ENCODE measurements at places on chromosomes 2 and 18. TPM values are rescaled to one million over a fixed set of nuclear protein-coding genes. Genes with fewer than 3 reads are reported as not detected.

GRCh38 chr2:42722320-42723190 is 41.4 kb downstream of the OXER1 start:
- no peaks in the 10 kb centered on the region for H3K4me1 ChIP-seq
- peaks cover 4% of the 10 kb centered on the region for H3K36me3 ChIP-seq
- no peaks in the 10 kb centered on the region for H3K27me3 ChIP-seq
- no peak for DNase-seq
- no peak overlapping the region for H3K4me3 ChIP-seq

- no peak overlapping the region for H3K4me3 ChIP-seq
- H3K4me1 ChIP-seq = no peaks in the 10 kb centered on the region
- DNase-seq = no peak
- H3K27me3 ChIP-seq = peaks cover 7% of the 10 kb centered on the region
- H3K27ac ChIP-seq = no peak overlapping the region
- H3K36me3 ChIP-seq = no peaks in the 10 kb centered on the region
Measured at GRCh38 chr2:234788841-234789240, 163.0 kb upstream of the SH3BP4 start.

GRCh38 chr2:168853471-168853870 is 36.8 kb downstream of the SPC25 start:
- no peaks in the 10 kb centered on the region for H3K27me3 ChIP-seq
- no peak overlapping the region for H3K4me3 ChIP-seq
- H3K36me3 ChIP-seq = no peaks in the 10 kb centered on the region
- no peak overlapping the region for H3K27ac ChIP-seq
- no peaks in the 10 kb centered on the region for H3K4me1 ChIP-seq

DNA sequence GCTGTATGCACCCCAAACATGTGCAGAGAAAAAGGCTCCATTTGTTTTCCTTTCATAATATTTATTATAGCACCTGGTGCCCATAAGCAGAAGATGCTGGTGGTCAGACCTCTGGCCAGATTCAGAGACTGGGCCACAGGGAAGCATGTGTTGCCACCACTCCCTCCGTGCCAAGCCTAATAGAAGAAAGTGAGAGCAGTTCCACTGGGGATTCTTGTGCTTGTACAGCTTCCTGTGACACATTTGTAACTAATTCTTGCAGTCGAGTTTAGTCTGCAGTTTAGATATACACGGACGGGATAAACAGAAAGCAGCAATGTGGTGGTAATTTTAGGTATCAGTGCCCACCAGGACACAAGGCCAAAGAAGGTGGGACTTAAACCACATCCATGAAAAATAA is 135.4 kb upstream of the PIEZO2 start:
- no peak overlapping the region for H3K4me3 ChIP-seq
- H3K27me3 ChIP-seq = no peaks in the 10 kb centered on the region
- no peak overlapping the region for H3K27ac ChIP-seq
- DNase-seq = no peak

DNA sequence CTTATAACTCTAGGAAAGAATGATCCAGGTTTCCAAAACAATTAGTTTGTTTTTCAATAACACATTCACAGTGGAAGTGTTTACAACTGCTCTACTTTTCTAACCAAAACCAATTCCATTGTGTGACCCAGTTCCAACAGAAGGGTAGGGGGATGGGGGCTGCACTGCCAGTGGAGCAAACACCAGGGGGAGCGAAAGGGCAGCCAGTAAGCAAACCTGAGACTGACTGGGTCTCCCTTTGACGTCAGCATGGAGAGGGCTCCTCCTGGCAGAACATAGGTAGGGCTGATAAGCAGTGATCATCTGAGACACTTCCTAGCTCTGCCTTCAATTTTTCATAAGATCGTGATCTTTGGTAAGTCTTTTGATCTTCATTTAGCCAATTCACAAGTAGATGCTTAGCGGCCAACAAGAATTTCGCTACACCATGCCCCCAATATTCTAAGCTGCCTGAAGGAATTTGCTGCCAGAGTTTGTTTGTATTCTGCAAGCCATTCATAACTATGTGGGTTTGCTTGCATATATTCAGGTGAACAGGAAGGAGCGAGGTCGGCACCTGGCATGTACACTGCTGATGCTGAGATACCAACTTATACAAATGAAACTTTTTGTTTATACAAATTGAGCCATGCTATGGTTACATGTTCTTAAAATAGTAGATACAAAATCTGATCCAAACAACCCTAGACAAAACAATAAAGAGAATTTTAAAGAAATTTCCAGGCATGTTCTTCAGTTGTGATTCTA is 45.9 kb downstream of the ST6GAL2 start:
- no peak overlapping the region for H3K27ac ChIP-seq
- no peak for DNase-seq
- H3K4me1 ChIP-seq = no peaks in the 10 kb centered on the region
- no peak overlapping the region for H3K4me3 ChIP-seq
- H3K27me3 ChIP-seq = no peaks in the 10 kb centered on the region

DNA sequence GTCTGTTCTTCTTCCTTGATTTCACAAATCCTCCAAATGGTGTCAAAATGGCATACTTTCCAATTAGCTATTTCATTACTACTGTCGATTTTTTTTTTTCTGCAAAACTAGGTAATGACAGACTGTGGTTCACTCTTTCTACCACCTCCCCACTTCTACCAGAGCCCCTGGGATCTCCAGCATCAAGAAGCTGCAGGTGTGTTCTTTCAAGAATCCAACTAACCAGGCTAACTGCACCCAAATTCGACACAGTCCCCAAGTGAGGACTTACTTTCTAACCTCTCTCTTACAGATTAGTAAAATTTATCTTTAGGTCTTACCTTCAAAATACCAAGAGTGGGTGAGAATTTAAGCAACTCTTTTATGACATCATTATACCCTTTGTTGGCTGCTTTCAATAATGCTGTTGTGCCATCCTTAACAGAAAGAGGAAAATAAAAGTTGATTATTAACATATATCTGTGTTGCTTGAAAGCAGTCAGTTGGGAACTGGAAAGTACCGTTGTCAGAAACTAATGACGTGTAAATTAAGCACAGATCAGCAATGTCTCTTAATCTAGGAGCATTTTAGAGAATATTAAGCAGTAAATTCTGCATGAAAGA is 31.2 kb upstream of the NPC1 start:
- peaks cover 12% of the 10 kb centered on the region for H3K4me1 ChIP-seq
- no peak for DNase-seq
- peaks cover 30% of the 10 kb centered on the region for H3K27me3 ChIP-seq
- no peaks in the 10 kb centered on the region for H3K36me3 ChIP-seq

DNA sequence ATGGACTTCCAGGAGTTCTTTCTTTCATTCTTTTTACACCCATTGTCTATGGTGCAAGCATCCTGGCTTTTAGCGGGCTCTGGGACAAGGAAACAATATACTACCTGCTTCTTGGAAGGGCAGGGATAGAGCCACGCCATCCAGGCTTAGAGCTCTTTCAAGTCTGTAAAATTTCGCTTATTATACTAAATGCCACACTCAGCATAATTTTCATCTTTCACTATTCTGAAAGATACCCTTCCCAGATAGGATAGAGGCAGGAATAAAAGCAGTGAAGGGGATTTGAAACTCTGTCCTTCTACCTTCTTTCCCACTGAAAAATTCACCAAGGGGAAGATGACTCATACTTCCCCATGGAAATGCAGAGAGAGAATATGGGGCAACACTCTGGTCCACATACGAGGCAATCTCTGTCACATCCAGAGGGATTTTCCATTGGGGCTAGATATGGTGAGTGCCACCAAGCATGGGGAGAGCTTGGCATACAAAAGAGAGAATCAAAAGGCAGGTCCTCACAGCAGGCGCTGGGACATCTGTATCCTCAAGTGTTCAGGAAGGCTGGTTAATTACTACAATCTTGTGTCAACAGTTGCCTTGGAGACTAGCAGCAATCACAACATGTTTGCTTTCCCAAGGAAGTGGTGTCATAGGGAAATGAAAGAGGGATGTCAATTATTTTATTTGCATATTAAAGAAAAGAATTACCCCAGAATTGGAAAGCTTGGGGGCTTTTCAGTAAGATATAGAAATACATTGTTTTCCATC is 127.6 kb downstream of the TDRD15 start:
- DNase-seq = no peak
- H3K4me3 ChIP-seq = no peak overlapping the region
- H3K36me3 ChIP-seq = no peaks in the 10 kb centered on the region

DNA sequence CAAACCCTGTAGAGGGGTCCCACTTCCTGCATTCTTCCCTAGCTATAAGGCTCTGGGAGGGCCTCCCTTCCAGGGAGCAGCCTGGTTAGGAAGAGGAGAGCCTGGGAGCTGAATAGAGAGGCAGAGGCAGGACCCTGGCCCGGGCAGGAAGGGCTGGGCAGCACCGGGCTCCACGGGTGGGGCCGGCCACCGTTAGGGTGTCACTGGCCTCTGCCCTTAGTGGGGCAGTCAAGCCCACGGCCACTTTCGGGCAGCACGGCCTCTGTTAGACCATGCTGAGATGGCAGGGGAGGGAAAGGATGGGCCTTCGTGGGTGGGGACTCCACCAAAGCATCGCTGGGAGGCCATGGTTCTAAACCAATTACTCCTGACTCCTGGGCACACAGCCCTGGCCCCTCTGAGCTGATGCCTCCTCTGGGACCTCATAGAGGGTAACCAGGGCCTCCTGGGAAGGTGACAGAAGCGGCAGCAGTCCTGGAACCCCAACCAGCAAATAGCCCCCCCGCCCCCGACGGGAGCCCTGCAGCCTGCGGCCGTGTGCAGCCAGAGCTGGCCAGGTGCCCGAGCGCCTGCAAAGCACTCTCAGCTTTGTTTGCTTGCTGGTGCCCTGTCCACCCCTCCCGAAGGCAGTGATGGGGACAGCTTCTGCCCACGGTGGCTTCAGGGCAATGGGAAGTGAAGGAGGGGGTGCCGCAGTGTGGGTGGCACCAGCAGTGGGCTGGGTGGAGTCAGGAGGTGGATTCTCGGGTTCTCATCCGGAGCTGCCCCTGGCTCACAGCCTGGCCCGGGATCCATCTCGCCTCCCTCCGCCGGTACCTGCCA is 16.3 kb upstream of the HPCAL1 start:
- DNase-seq = no peak
- no peaks in the 10 kb centered on the region for H3K27me3 ChIP-seq
- H3K4me3 ChIP-seq = no peak overlapping the region
- no peak overlapping the region for H3K27ac ChIP-seq
- peaks cover 9% of the 10 kb centered on the region for H3K4me1 ChIP-seq

- no peak overlapping the region for H3K4me3 ChIP-seq
- no peaks in the 10 kb centered on the region for H3K4me1 ChIP-seq
- H3K36me3 ChIP-seq = no peaks in the 10 kb centered on the region
- no peak for DNase-seq
- no peaks in the 10 kb centered on the region for H3K27me3 ChIP-seq
Measured at GRCh38 chr2:30470426-30470825, 23.4 kb downstream of the LCLAT1 start.

DNA sequence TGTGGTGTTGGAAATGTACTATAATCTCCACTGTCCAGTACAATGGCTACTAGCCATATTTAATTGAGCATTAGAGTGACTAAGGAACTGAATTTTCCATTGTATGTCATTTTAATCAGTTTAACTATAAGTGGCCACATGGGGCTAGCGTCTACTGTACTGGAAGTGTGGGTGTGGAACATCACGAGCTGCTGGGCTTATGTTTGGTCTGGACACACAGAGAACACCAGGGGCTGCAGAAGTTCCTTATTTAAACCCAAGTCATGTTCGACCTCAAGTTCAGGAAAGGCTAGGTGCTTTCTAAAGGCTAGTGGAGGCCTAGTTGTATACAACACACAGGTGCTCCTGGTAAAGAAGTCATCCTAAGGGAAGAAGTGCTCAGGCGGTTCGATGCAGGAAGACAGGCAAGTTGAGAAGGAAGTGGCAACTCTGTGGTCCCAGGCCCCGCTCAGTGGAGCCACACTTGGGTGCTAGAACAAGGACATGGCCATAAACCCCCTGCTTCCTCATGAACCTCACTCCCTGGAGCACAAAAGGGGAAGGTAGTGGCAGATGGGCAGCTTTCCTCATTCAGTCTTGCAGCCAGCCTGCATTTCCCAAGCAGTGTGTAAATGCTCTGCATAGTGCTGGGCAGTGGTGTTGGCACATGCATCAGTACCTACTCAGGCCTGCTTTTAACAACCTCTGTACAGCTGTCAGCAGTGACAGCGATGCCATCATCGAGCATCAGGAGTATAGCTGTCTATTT is 13.3 kb downstream of the LGALSL start:
- no peaks in the 10 kb centered on the region for H3K36me3 ChIP-seq
- no peaks in the 10 kb centered on the region for H3K27me3 ChIP-seq
- DNase-seq = no peak
- no peak overlapping the region for H3K27ac ChIP-seq
- H3K4me1 ChIP-seq = no peaks in the 10 kb centered on the region
- H3K4me3 ChIP-seq = no peak overlapping the region

- no peaks in the 10 kb centered on the region for H3K36me3 ChIP-seq
- H3K4me3 ChIP-seq = no peak overlapping the region
- no peaks in the 10 kb centered on the region for H3K27me3 ChIP-seq
Measured at GRCh38 chr2:217616936-217617335, 385.9 kb downstream of the TNS1 start.

- H3K36me3 ChIP-seq = no peaks in the 10 kb centered on the region
- no peaks in the 10 kb centered on the region for H3K27me3 ChIP-seq
- no peaks in the 10 kb centered on the region for H3K4me1 ChIP-seq
Measured at GRCh38 chr2:134982603-134983002, 64.0 kb downstream of the CCNT2 start.

DNA sequence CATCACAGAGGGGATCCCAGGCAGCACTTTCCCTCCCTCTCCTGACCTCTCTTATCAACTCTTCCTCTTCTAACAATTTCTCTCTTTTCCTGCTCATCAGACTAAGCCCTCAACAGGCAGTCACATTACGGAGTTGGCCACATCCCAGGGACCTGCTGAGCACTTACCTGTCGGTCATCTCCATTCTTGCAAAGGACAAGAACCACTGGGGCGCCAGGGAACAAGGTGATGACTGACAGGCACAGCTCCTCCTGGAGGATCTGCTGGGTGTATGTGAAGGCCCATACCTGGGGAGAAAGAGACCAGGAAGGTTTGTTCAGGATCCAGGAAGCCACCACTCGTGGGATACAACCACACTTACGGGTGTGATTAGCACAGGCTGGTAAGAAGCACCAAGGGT is 104.8 kb upstream of the CAPN13 start:
- no peaks in the 10 kb centered on the region for H3K27me3 ChIP-seq
- no peaks in the 10 kb centered on the region for H3K36me3 ChIP-seq
- no peak overlapping the region for H3K4me3 ChIP-seq
- H3K27ac ChIP-seq = no peak overlapping the region

The MALT1 gene
- 82.3 TPM for total RNA-seq

The DES gene
- total RNA-seq = not detected

The POTEC gene
- total RNA-seq = not detected

The CYTIP gene
- total RNA-seq = 490 TPM

The HOXD10 gene
- total RNA-seq = not detected

The DARS1 gene
- 41.7 TPM for total RNA-seq

The ACMSD gene
- total RNA-seq = not detected

The C2orf92 gene
- total RNA-seq = 12.4 TPM

The TRIM43 gene
- total RNA-seq = not detected

The CHAC2 gene
- 0.47 TPM for total RNA-seq

The DPYSL5 gene
- not detected for total RNA-seq

The PASK gene
- total RNA-seq = 87.9 TPM

The UGT1A10 gene
- total RNA-seq = not detected
